Activated CD4-positive, alpha-beta T cell treated with anti-CD3 and anti-CD28 coated beads for 4 hours (primary cell): ENCODE measurements at places on chromosomes 6 and 20.

DNA sequence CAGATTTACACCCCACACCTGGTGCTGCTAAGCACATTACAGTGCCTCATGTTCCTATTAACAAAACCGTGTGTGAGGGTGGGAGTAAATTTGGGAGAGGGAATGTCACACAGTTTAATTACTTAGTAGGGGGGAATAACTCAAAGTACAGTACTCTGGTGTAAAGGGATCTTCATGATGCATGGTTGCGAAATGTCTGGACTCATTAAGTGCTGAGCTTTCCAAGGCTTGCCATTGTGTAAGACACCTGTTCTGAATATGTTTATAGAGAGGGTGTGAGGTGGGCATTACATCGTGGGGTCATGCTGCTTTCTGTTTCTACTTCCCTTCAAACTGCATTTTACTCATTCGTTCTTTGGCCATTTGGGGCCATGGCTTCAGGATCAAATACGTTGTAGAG, 181.2 kb downstream of the ADGRG6 start:
- no peak for DNase-seq

GRCh38 chr20:8932192-8933165, 136.4 kb upstream of the PLCB4 start:
- no peak for DNase-seq

DNA sequence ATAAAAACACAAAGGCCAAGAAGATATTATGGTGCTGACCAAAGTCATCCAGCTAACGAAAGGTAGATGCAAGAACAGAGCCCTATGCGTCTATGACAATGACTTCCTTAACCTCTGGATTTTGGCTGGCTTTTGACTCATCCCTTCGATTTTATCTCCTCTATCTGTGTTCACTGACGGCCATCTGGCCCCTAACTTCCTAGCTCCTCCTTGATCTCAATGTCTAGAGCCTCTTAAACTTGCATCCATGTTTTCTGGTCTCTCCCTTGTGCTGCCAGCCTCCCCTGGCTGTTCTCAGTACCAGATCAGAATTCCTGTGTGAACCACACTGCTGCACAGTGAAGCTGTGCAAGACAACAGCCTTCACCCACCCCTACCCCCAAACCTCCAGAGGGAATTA, 452.9 kb downstream of the UTRN start:
- DNase-seq: no peak

GRCh38 chr6:149250951-149251350, 66.6 kb upstream of the TAB2 start:
- DNase-seq: no peak

GRCh38 chr6:151388997-151389617, 2.3 kb downstream of the ZBTB2 start:
- no peak for DNase-seq

DNA sequence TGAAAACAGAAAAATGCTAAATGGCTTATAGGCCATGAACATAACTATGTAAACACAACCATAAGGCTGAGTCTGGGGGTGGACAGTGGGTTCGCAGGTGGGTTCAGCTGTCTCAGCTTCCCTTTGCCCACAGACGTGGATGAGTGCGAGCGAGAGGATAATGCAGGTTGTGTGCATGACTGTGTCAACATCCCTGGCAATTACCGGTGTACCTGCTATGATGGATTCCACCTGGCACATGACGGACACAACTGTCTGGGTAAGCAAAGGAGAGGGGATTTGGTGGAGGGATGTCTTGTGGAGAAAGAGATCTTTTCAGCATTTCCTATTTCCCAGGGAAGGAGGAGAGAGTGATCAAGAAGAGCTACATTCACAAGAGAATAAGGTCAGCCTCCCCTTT, 14.7 kb downstream of the SCUBE3 start:
- no peak for DNase-seq

- DNase-seq: no peak
Observed at GRCh38 chr6:163469459-163469985, 55.0 kb downstream of the QKI start.

- DNase-seq: no peak
Observed at GRCh38 chr6:29045075-29045474, at the start of gene OR2W1. Gene OR2W1, minus strand, starts transcription at chr6:29045175. Its CDS starts 0 bp downstream, at chr6:29045175.

DNA sequence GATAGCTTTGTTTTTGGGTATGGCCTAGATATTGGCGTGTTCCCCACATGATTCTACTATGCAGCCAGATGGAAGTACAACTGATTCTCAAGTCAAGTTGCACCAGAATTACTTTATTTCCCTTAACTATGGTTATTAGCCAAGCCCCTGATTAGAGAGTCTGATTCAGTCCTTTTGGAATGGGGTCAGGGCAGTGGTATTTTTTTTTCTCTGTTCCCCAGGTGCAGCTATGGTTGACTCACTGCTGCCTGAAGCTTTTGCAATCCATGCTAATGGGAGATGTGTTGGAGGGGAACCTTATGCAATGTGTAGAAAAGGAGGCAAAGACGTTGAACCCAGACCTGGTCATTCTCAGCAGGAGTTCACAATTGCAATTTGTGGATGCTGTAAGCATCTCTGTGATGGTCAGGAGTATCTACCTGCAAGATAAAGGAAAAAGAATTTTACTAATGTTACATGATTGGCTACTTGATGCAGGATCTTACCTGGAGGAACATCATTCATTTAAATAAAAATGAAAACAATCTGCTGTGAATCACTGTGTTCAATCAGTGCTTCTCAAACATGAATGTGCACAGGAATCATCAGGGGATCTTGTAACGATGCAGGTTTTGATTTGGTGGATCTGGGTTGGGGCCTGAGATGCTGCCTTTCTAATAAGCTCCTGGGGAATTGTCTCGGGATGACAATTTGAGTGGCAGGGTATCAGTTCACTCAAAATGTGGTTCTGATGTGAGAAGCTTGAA, 49.4 kb downstream of the PFDN4 start:
- DNase-seq: no peak

GRCh38 chr6:111367393-111368088, 115.5 kb downstream of the REV3L start:
- DNase-seq: no peak

GRCh38 chr6:14645841-14646240, 528.3 kb downstream of the CD83 start:
- no peak for DNase-seq

DNA sequence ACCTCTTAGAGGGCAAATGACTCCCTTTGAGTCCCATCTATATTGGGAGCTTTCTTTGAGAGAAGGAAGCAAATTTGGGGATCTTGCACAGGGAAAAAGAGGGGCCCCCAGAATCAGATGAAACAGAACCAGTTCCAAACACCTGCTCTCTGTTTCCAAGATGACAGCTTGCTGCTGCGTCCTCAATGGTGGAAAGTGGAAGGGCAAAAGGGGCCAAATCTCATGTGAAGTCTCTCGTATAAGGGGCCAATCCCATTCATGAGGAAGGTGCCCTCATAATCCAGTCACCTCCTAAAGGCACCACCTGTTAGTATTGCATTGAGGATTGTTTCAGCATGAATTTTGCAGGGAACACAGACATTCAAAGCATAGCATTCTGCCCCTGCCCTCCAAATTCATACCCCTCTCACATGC, 483 bp upstream of the SERPINB1 start:
- no peak for DNase-seq

- DNase-seq: no peak
Observed at GRCh38 chr6:23823421-23823820, 302.6 kb upstream of the NRSN1 start.

DNA sequence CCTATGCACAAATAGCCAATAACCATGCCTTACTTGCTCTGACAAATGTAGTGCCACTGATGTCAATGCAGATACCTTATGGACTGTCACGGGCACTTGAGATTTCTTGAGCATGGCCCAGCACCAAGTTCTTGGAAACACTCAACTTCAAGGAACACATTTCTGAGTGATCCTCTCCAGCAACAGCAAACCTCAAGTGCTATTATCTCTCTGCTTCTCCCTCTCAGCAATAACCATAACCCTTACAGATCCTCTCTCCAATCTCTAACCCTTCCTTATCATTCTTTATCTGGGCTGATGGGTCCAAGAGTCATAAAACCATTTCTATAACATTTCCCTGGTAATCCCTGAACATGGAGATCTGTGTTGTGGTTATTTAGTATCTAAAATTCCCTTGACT, 266.9 kb upstream of the STXBP5 start:
- DNase-seq: no peak

DNA sequence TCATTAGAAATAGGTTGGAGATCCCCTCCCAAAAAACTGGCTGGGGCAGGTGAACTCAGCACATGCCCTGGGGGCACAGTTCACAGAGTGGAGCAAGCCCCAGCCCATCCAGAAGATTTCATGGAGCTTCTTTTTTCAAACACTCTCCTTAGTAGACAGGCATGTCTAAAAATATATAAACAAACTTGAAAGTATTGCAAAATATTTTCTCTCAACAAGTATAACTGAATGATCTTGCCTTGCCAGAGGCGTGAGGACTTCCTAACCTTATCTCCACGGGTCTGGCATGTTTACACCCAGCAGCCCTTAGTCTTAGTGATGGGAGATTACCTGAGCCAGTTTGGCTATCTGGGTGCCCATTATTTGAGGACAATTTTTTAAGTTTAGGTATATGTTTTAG, 107.1 kb downstream of the QRSL1 start:
- DNase-seq: no peak

- DNase-seq: no peak
Observed at GRCh38 chr6:170198298-170198697, 92.6 kb downstream of the DLL1 start.

DNA sequence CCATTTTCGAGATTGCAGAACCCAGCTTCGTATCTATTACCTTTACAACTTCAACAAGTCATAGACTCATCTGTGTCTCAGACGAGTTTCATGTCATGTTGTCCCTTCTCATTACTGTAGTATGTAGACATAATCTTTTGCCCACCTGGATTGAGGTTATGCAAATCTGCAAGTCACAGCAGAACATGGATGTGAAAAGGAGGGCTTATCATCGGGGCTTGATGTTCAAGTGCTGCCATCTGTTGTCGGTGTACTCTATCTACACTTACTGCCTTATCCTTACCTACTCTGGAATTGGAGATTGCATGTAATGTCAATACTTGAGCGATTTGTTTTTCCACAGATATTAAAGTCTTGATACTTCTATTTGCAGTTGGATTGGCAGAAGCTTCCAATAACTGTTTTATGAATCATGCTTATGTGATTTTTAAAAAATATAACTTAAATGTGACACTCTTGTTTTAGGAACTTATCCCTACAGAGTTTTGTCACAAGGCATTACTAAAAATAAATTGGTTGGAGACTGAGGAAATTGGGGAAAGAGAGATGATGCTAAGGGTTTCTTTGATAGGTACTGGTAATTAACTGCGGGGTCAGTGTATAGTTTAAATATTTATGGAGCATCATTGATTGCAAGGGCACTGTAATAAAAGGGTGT, 3.0 kb upstream of the GOPC start:
- DNase-seq: peak; percentile 54

DNA sequence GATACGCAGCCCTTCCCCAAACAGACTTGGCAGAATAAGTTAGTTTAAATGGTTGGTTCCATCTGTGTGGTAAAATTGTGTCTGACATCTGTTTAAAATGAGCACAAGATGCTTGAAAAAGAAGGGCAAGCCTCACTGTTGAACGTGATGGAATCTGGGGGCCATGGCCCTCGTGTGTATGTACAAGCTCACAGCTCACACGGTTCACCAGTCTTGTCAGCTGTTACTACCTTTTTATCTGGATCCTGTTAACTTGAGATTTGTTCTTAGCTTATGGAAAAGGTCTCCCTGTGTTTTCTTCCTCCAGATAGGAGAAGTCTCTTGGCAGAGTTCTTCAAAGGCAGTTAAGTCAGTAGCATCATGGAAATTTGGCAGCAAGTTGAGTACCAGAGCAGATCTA, 270.6 kb downstream of the KHDC1L start:
- no peak for DNase-seq

DNA sequence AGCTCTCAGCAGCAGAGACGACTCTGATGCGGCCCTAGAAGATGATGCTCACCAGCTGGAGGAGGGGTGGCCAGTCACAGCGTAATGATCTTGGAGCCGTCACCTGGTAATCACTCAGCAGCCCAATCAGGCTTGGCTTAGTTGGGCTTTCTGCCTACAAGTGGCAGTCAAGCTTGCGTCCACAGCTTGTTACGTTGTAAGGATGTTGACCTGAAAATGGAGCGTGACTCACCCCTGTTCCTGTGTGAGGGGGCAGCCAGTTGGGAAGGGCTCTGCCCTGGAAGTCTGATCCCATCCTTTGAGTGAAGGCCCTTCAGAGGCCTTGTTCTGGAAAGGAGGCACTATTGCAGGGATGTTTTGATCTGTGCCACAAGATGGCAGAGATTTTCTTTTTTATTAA, 49.8 kb downstream of the SPATA2 start:
- no peak for DNase-seq

GRCh38 chr20:48944663-48945297, 23.3 kb downstream of the ARFGEF2 start:
- no peak for DNase-seq

- no peak for DNase-seq
Observed at GRCh38 chr6:52537001-52537753, 39.7 kb downstream of the TRAM2 start.

- no peak for DNase-seq
Observed at GRCh38 chr20:43477193-43477592, 19.5 kb downstream of the SRSF6 start.

DNA sequence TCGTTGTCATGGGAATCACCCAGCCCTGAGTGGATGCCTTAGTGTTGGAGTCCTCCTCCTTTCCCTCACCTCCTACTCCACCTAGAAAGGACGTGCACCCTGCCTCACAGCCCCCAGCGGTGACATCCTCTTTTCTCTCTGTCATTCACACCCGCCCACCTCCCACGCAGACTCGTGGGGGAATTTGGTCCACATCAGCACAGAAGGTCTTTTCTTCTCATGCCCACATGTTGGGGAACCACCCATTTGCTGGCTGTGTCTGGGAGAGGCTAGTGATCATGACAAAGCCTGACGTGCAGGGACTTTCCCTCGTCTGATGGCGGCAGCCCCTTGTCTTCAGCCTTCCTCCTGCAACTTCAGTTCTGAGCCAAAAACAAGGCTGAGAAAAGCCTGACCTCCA, 96.0 kb upstream of the CNKSR3 start:
- DNase-seq: peak; percentile 88

GRCh38 chr6:111677249-111677990, 71.7 kb upstream of the TRAF3IP2 start:
- no peak for DNase-seq

DNA sequence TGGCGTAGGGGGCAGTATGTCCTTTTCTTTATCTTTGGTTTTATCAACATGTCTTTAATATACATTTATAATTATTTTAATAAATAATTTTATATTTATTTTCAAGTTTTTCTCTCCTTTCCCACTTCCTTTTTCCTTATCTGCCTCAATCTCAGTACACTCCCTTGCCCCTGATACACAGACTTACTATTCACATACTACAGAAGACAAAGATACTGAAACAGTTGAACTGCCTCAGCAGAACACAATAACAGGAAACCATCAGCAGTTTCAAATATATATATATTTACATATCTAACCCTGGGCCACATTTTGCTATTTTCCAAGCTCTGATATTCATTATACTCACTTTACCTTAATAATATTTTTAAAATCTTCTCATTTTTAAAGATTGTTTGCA, 19.8 kb downstream of the IBTK start:
- no peak for DNase-seq

- no peak for DNase-seq
Observed at GRCh38 chr6:70270287-70271005, 32.4 kb downstream of the COL9A1 start.
